ENCODE measurements at places on chromosomes 3 and 15. TPM values are rescaled to one million over a fixed set of nuclear protein-coding genes. Genes with fewer than 3 reads are reported as not detected.
A peak's percentile ranks its signal among the peaks of the same experiment; 100 is the strongest.

The EXD1 gene
- total RNA-seq: not detected

DNA sequence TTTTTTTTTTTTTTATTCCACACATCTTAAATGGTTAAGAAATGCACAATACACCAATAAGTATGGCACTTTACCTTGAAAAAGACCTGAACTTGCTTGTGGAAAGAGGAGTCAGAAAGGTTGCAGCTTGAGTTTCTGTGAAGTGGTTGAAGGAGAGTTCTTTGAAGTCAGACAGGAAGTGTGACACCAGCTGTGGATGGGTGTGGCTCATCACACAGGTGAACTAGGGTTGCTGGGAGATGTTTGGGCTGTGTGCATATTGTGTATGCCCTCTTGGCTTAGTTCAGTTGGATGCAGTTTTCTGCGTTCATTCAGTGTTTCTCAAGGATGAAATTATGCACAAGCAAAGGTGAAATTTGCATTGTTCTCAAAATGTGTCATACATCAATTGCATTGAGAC, 6.3 kb downstream of the AEN start:
- DNase-seq: peak; percentile 85

The SSR3 gene
- 174 TPM for total RNA-seq

DNA sequence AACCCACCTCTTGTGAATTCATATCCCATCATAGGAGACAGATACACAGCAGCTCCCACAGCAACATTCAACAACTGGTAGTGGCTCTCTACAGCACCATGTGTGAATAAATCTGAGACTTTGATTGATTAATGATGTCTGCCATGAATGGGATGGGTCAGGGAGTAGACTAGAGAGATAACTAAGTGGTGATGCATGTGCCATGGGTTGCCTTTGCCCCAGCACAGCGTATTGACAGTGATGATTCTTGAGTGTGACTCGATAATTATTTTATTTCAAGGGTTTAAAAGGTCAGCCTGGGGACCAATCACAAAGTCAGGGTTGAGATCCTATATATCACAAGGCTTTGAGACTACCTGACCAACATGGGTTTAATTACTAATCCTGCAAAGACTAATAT, 295.9 kb downstream of the PTPRG start:
- no peak for DNase-seq

The RTP4 gene
- 23.2 TPM for total RNA-seq

The SEC22A gene
- total RNA-seq: 18.6 TPM

DNA sequence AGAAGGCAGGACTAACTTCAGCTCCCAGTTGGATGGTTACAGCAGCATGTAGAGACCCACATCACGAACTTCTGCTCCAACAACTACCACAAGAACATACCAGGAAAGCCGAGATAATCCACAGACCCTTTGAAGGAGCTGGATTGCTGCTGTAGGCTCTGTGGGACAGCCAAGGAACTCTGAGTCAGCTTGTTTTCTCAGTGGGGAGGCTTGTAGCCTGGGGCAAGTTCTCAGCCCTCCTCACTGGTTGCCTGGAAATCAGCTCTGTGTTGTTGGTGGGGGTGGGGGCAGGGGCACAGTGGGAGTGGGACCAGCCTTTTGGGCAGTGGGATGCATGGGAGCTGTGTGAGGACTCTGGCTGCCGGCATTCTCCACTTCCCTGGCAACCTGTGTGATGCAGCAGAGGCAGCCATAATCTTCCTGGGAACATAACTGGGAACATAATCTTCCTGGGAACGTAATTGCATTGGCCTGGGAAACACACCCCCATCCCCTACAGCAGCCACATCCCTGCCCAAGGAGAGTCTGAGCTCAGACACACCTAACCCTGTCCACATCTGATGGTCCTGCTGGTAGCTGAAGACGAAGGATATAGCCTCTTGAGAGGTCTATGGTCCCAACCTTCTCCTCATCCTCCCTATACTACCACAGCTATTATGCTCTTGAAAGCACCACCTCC, 153.1 kb downstream of the PEAK1 start:
- DNase-seq: no peak

DNA sequence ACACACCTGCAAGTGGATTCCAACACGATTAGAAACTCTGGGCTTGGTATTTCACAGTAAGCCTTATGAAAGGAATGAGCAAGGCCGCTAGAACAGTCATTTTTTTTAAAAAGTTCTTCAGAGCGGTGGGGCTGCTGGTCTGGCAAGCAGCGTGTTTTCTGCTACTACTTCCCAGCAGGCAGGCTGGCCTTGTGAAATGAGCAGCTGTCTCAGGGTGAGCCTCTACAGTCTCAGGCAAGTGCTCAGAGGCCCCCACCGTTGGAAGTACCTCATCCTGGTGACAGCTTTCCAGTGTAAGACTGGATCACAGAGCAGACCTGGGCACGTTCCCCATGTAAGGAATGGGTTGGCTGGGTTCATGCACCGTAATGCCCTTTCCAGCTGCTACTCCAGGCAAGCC, 119.2 kb downstream of the LRIG1 start:
- DNase-seq: no peak

The CORO2B gene
- total RNA-seq: not detected

DNA sequence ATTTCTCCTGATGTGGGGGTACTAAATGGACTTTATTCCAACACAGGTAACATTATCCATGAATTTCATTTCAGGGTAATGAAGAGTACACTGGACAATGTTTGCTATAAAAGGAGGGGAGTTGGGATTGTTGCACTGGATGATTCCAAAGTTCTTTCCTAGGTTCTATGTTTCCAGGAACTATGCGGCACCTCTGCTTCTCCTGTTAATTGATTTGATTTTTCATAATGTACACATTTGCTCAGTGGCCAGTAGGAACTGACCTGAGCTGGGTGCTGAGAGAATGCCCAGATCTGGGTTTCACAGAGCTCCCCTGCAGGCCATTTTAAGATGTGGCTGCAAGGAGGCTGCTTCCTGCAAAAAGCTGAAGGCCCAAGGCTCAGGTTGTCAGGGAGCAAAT, 171.7 kb downstream of the KLF13 start:
- DNase-seq: no peak

GRCh38 chr3:81938681-81939080, 177.2 kb upstream of the GBE1 start:
- no peak for DNase-seq

GRCh38 chr15:42603978-42604377, 28.6 kb downstream of the STARD9 start:
- DNase-seq: no peak

- DNase-seq: no peak
These were observed 53.8 kb upstream of the SEC22A start for GRCh38 chr3:123147754-123148535.

DNA sequence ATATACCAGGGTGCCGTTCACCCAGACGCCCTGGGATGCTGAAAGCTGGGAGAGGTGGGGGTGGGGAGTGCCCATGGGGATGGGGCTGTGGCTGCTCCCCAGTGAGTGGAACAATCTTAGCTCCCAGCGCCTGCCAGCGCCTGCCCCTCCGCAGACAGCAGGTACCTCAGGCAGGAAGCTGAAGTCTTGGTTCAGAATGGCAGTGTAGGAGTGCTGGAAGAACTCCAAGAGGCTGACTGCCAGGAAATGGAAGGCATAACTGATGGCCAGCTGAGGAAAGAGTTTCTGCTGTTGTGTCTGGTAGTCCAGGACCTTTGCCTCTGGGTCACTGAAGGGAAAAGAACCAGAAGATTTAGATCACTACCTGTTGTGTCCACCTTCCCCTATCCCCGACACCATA, 8.4 kb downstream of the ACOX2 start:
- no peak for DNase-seq

The MTMR10 gene
- total RNA-seq: 21.8 TPM

The GOLGA8J gene
- not detected for total RNA-seq

The UBA7 gene
- total RNA-seq: 179 TPM

- DNase-seq: no peak
These were observed 56.4 kb downstream of the NCEH1 start for GRCh38 chr3:172654470-172654869.

DNA sequence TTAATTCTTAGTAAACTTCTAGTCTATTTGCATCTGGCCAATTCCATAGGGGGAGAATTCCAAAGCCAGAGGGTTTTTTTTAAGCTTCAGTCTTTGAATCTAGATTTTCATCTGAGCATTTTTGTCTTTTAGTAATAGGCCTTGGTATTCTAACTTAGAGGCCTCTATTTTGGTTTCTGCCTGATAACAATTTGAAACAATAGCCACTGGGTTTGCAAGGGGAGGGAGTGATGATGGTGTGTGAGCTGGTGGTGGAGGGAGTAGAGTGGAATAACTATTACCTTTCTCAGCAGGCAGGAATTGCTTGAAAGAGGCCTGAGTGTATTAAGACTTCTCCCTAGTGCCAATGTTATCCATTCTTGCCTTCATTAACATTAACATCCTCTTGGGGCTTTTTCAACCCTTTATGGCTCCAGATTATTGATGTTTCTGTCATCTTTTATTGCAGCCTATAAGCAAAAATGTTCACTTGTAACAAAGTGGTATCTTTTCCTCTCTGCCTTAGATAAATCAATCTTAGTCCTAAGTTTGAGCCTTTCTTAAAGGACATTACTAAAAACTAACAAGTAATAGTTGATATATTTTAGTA, 26.5 kb upstream of the TCF12 start:
- DNase-seq: no peak

- DNase-seq: peak; percentile 62
These were observed 11.0 kb upstream of the KNG1 start for GRCh38 chr3:186705882-186706780.

The RHOV gene
- total RNA-seq: not detected

DNA sequence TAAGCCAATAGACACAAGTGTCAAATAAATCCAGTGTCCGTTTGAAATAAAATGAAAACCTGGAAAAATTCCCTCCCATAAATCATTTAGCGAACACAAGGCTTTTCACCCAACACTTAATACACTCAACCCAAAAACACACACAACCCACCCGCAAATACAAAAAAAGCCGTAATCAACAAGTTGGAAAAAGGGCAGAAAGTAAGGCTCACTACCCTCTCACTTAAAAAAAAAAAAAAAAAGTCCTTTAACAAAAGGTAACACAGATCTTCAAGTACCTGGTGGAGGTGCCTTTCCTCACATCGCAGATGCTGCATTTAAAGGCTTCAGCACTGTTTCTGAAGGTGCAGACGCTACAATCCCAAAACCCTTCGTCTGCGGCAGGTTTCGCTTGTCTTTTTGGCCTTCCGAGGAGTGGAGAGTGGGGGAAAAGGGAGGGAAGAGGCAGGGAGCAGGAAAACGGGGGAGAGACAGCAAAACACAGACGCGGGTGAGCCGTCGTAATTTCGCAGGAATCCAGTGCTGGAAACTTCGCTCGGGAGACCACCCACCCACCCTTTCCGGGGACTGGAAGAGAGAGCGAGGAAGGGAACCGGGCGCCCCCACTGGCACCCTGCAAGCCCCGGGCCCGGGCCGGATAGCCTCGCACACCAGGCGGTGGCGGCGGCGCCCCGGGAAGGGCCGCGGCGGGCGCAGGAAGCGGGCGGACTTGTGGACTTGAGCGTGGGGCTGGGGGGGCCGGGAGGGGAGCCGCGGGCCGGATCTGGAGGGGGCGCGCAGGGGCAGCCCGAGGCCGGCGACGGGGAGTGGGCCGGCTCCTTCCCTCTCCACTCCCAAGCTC, 401.8 kb downstream of the SHQ1 start:
- DNase-seq: no peak

DNA sequence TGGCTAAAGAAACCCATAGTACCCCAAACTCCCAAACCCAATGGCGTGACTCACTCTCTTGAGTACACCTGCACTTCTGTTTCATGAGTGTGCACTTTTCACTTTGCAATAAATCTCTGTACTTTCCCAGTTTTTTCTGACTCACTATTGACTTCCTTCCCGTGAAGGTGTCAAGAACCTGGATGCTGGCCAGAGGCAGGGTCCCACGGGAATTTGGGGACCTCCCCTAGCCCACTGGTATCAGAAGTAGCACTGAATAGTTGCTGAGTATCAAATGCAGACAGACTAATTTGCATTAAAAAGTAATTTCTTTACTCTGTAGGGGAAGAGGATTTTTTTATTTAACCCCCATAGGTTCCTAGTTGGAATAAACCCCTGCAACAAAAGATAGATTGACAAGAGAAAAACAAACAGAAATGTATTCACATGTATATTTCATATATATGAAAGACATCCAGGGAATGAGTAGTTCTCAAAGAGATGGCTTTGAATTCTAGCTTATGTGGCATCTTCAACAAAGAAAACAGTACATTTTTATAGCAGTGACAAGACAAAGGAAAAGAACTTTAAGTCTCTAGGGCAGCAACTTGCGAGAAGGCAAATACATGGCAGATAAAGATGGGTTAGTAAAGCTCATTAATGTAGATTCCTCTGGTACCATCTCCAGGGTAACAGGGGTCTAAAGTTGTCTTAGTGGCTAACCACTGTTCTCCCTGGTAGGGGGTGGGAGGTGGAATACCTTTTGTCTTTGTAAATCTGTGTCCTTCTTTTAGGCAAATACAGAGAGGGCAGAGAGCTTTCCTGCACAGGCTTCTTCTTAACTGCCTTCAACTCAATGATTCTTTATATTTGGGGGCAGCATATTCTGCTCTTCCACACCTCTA, 385.5 kb upstream of the PDZRN3 start:
- no peak for DNase-seq

DNA sequence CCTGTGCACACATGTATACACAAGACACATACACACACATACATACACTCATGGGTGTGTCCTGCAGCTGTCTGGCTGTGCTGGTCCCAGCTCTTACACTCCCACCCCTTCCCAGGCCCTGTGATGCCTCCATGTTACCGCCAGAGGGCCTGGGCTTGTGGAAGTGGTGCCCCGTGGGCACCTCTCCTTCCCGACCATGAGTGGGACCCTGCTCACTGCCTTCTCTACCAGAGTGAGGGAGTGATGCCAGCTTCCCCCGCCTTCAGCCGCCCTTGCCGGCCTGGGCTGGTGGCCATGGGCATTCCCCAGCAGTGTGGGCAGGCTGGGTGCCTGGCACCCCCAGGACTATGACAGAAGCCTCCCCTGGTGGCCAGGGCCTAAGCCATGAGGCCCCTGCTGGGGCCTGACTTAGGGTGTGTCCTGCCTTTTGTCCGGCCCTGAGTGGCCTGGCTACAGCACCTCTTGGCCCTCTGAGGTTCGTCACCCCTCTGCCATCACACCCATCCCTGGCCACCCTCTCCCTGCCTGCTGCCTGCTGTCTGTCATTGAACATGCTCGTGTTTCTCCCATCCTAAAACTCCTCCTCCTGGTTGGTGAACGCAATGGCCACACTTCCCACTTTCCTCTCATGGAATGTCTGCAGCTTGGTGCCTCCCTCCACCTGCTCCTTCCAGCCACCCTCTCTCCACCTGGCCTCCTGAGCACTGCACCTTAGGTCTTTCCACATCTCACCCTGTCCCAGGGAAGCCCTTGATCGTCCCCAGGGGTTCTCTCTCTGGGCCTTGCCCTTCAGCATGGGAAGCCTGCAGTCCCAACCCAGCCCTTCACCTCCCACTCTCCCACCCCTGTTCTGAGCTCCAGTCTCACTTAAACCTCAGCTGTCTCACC, 14.6 kb downstream of the HDAC11 start:
- peak; percentile 23 for DNase-seq

The MAP2K5 gene
- 17.4 TPM for total RNA-seq

GRCh38 chr15:82138306-82138705, 92.5 kb upstream of the MEX3B start:
- DNase-seq: no peak

DNA sequence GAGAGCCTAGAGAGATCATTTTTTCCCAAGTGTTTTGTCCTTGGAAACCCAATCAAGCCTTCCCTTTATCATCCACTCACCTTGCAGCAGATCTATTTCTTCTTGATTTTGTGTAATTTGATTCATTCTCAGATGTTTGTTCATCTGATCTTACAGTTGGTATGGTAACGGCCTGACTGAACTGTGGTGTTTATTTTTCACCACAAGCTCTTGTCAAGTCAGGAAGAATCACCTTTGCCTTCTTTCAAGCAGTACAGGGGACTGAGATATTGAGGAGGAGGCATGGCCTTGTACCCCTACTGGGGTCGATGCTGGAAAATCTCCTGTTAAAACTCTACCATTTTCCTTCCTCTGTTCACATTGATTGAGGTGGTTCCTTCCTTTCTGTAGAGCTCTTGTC, 361.4 kb upstream of the CFAP20DC start:
- no peak for DNase-seq

Measured in activated CD4-positive, alpha-beta memory T cell treated with anti-CD3 and anti-CD28 coated beads, Interleukin-2, amount 10 ng/mL, durations not matched to agents 7 days and 5 days (primary cell).